ENCODE measurements at places on chromosomes 5 and 9.

DNA sequence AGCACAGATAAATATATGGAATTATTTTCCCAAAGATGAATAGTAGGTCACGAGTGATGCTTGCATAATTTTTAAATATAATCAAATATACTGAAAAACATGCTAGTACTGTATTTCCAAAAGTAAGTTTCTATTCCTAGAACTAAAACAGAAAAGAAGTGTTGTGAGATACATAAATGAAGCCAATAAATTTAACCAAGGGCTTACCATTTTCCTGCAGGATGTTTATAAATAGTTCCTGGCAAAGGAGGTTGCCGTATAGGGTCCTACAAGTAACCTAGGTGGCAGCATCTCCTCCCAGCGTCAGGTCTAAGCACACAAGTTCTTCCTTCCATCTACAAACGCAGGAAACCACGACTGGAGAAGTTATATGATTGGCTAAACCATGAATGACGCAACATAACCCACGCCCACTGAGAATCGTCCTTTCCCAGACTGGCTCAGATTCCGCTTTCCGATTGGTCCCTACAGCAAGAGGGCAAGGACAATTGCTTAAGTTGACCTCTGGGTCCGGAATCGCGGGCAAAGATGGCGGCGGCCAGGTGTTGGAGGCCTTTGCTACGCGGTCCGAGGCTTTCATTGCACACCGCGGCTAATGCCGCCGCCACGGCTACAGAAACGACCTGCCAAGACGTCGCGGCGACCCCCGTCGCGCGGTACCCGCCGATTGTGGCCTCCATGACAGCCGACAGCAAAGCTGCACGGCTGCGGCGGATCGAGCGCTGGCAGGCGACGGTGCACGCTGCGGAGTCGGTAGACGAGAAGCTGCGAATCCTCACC lies at the start of gene MRPS30:
MRPS30 (plus strand) TSS at position 513 of the 780 bp plus-strand sequence; CDS start at position 529, 16 bp downstream.
- DNase-seq, result peak; percentile 85

GRCh38 chr9:98993570-98993945 lies 49.9 kb downstream of the COL15A1 start:
- peak; percentile 59 for DNase-seq

DNA sequence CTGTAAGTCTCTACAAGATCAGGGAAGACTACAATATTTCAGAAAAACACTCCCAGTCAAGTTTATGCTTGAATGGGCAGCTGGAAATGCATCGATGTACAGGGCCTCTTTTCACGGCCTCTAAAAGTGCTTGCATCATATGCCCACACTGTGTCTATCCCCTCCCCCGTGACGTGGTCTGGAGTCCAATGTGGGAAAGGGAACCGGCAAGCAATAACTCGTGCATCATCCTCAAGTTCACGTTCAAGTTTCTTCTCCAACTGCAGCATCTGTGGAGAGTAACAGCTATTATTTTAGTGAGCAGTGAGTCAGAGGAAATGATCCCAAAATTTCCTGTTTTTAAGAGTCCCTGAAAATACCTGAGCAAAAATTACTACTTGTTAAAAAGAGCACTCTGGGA lies 22.3 kb downstream of the ATPSCKMT start:
- DNase-seq, result no peak

GRCh38 chr5:55626790-55627189 lies 85.3 kb downstream of the SLC38A9 start:
- no peak for DNase-seq

GRCh38 chr5:6791031-6791430 lies 77.8 kb downstream of the TENT4A start:
- no peak for DNase-seq

DNA sequence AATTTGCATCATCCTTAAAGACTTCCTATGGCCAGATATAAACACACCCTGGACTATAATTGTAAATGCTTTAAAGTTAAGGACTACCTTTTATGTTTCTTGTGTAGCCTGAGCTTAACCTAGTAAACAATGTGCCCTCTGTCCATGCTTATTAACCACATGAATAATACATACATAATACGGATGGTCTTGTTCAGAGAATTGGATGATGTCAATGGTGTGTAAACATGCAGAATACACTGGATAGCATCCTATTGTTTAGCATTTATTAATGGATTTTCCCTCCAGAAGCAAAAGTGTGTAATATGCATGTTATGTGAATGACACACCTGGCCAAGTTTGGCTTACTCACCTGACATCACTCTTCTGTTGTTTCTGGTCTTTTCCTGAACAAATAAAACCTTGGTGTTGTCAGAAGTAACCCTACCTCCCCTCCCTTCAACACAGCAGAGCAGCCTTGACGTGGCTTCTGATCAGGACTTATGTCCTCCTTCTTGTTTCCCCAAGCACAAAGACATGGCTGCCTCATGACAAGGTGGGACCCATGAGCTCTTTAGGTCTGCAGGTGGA lies 517.9 kb downstream of the MTRR start:
- DNase-seq, result no peak

DNA sequence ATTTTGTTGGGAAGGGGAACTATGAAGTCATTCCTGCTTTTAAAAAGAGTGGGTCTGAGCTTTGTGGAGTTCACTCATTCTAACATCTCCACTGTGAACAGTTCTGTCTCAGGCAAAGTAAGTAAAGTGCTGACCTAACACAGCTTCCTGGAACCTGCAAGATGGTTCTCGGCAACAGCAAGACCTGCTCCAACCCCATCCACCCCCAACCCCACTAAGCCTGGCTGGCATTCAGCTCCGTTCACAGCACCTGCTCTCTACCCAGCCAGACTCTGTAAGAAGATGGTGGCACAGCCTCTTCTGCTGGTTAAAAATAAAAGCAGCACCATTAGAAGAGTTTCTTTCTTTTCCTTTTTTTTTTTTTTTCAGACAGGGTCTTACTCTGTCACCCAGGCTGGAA lies 42.0 kb downstream of the EPB41L4B start:
- DNase-seq, result no peak

- DNase-seq, result no peak
These were observed 346.5 kb downstream of the SPOCK1 start for GRCh38 chr5:137152616-137153015.

DNA sequence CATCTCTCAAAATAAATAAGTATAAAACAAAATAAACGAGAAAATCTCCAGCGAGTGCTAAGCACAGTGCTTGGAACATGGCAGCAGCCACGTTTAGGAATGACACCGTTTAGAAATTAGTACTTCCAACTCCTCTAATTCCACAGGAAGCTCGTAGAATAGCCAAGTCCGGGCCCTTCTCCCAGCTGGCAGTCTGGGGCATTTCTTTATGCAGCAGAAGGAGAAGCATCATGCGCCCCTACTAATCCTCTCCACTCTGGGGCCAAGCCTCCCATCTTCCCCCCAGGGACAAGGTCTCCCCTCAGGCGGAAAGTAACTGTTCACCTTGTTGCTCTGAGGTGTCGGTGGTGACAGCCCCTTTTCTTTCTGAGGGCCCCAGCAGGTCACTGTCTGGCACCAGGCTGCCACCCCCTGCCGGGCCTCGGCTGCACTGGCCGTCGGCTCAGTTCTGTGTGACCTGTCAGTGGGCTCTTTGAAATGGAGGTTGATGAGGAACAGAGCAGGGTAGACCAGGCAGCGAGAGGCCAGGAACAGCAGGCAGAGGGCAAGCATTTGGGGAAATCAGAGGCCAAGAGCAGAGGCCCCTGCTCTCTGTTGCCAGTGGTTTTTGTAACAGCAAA lies 113.5 kb upstream of the WWC1 start:
- no peak for DNase-seq

GRCh38 chr5:72407541-72407940 lies 87.4 kb downstream of the PTCD2 start:
- DNase-seq, result no peak

GRCh38 chr9:74821636-74822035 lies 66.1 kb downstream of the TRPM6 start:
- DNase-seq, result no peak

- DNase-seq, result no peak
These were observed 301.3 kb downstream of the PARP8 start for GRCh38 chr5:50967563-50968355.

GRCh38 chr5:122500245-122501088 lies 188.4 kb downstream of the SNCAIP start:
- DNase-seq, result no peak

- DNase-seq, result no peak
These were observed 67.9 kb upstream of the RXRA start for GRCh38 chr9:134258332-134258731.

DNA sequence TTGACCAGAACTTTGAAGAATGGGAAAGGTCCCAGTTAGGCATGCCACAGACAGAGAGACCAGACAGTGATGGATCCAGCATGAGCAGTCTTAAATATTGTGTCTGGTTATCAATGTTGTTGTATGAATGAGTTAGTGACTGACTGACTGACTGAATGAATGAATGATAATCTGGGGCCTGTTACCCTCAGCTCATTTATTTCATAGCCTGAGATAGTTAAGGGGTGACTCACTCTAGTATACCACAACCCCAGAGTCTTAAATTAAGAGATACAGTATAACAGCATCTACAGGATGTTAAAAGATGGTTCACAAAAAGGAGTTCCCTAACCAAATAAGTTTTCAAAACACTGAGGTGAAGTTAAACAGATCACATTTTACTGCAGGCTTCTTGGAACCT lies 133.5 kb downstream of the SGCD start:
- no peak for DNase-seq

- no peak for DNase-seq
These were observed 451.3 kb upstream of the KLF4 start for GRCh38 chr9:107940616-107941595.

DNA sequence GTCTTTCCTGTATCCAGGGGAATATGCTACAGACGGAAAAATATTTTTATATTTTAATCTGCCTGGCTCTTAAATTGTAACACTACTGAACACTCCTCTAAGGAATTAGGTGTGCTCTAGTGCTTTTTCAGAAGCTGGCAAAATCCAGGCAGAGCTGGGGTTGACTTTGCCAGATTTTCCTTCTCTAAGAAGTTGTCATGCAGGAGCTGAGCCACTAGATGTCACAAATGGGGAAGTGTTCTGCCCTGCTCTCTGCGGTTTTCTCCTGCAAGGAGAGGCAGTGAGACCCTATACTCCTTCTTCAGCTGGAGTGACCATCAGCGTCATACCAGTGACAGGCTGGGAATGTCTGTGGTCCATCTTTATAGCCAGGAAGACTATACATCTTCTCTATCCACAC lies 112.5 kb downstream of the HAPLN1 start:
- no peak for DNase-seq

DNA sequence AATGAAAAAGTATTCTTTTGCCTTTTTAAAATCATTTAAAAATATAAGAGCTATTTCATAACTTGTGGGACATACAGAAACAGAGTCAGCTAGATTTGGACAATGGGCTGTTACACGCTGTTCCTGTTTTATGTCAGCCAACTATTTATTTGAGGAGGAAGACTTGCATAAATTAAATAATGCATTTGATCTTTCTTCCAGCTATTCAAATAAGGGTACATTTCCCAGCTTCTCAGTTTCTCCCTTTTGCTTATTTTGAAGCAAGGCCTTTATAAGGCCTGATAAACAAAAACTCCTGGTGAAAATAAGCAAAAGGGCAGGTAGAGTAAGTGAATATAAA lies 6.5 kb downstream of the STOM start:
- DNase-seq, result no peak

DNA sequence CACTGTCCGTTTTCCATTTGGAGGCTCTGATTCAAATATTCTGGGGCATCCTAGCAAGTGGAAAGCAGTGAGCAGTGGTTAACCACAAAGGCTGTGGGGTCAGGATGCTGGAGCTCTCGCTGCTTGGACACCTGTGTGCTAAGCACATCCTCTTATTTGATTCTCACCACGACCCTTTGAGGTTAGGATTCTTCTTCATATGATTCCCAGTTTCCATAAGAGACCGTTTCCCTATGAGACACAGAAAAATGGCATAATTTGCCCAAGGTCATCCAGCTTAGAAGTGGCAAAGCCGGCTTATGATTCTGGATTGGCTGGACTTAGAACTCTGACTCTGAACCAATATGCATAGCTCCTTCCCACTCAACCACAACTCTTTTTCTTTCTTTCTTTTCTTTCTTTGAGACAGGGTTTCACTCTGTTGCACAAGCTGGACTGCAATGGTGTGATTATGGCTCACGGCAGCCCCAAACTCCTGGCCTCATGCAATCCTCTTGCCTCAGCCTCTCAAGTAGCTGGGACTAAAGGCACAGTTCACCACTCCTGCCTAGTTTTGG lies 207.7 kb downstream of the TTLL11 start:
- DNase-seq, result no peak

GRCh38 chr9:134968011-134968822 lies 50.5 kb upstream of the FCN1 start:
- DNase-seq, result no peak

DNA sequence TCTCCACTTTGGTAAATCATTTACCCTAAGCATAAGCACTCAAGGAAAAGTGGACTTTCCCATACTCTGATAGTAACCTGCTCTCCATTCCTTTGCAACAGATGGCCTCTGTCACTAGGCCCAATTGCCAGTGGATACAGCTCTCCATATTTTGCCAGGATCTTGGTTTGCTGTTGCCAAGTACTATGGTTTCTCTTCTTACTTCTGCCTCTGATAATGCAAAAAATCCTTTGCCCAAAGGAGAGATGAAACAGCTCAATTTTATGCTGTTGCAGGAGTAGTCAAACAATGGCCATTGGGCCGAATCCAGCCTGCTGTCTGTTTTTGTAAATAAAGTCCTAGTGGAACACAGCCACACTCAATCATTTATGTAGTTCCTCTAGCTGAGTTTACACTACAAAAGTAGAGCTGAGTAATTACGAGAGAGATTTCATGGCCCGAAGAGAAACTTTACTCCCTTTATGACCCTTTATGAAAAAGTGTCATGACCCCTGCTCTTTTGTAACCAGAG lies 92.5 kb downstream of the HTR4 start:
- DNase-seq, result no peak

GRCh38 chr5:144467792-144468191 lies 297.1 kb downstream of the KCTD16 start:
- no peak for DNase-seq

GRCh38 chr5:107565791-107566767 lies 104.7 kb downstream of the EFNA5 start:
- no peak for DNase-seq

DNA sequence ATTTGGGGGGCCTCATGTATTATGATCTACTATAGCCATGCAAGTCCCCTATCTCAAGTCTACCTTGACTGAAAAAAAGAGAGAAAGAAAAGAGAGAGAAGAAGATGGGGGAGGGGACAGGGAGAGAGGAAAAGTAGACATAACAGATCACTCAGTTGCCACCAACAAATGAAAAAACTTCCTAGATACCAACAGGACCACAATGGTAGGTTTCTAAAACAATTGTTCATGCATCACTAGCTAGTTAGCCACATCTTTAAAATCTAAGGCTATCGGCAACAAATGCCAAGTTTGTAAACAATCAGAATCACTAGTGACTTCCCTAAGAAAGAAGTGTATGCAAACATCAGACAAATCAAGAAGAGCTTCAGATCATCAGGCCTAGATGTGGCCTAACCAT lies 328.2 kb downstream of the BNC2 start:
- no peak for DNase-seq
